ENCODE measurements at places on chromosomes 5 and 9.

GRCh38 chr5:164505791-164506190 is 1000.4 kb downstream of the MAT2B start:
- DNase-seq: no peak

DNA sequence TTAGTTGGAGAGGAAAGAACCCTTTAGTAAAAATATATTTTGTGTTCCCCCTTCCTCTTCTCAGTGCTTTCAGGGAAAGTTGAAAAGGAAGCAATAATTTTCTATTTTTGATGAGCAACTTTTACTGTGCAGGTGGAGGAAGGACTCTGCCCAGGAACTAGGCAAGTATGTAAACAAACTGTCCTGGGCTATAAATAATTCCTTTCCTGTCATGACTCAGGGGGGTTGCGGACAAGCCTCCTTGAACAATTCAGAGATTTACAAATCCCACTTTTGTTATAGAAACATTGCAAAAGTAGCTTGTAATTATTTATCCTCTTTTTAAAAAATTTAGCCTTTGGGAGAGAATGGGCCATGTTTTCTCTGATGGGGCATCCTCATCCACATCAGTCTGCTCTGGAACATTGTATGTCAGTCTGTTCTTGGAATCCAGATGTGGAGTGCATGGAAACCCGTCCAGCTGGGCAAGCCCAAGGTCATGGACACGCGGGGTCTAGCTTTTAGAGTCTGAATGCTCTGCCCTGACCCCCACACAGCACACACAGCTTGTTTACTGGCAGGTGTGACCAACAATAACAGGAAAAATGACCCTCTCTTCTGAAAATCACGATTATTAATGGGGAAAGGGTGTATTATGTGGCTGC is 127.6 kb downstream of the GADD45G start:
- DNase-seq: no peak

- no peak for DNase-seq
Measured at GRCh38 chr9:114947058-114947457, 16.7 kb upstream of the TNFSF8 start.

DNA sequence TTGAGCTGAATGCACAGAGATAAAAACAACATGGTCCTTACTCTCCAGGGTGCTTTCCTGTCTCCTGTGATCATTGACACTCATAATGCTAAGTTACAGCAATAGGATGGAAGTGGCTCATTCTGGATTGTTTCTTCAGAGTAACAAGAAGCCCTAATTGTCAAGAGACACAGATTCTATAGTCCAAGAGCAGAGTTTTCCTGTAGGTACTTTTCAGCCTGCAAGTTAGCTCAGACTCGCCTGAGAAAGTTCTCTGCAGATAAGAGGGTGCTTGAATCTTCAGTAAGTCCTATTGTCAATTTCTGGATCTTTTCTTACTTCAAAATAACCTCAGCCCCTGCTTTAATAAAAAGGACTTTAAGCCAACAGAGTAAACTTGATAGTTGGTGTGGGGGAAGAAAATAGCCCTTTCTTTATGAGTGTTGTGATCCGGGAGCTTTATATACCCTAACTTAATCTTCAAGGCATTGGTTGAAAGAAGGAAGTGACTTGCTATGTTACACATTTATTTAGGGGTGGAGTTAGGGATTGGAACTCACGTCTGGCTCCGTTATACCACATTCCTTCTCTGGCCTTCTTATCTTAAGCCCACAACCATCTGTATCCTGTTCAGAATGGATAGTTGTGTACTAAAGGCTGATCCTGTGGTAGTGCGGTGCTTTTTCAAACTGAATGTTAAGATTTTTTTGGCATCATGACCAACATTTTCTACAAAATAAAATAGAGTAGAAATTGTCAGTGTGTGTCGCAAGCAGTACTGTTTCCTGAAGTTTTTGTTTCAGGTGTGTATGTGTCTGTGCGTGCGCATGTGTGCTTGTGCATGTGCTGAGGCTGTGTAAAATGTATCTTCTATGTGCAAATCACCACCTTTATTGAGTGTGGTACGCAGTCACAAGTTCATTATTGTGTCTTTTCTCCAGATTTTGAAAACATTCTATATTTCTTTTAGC is 173.9 kb downstream of the WDR70 start:
- no peak for DNase-seq

DNA sequence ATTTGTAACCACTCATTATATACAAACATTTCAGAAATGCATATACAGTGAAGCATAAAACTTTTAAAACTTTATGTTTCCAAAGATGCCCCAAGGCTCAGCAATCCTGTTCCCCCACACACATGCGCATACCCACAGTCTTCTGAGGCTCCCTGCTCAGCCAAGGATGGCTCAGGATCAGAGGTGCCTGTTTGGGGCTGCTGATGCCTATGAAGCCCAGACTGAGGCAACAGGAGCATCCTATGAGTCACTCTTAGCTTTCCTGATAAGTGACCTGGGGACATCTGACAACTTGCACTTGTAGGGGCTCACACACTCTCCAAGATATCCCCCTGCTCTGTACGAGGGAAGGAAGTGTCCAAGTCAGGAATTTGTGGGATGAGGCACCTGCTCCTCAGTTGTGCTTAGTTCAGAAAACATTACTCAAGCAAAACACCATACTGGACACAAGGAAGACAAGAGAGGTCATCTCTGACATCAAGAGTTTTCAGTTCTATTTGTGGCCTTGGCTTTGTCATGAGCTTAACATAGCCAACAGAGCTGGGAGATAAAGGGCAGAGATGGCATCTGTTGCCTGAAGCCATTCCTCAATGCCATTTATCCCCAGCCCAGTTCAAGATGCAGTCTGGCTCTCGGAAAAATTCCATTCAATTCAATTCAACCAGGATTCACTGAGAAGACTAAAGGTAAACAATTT is 62.3 kb downstream of the NIPSNAP3B start:
- DNase-seq: no peak

GRCh38 chr5:66932457-66932856 is 264.1 kb downstream of the CD180 start:
- no peak for DNase-seq

- peak; percentile 32 for DNase-seq
Measured at GRCh38 chr9:104993291-104993963, 65.5 kb upstream of the ABCA1 start.

DNA sequence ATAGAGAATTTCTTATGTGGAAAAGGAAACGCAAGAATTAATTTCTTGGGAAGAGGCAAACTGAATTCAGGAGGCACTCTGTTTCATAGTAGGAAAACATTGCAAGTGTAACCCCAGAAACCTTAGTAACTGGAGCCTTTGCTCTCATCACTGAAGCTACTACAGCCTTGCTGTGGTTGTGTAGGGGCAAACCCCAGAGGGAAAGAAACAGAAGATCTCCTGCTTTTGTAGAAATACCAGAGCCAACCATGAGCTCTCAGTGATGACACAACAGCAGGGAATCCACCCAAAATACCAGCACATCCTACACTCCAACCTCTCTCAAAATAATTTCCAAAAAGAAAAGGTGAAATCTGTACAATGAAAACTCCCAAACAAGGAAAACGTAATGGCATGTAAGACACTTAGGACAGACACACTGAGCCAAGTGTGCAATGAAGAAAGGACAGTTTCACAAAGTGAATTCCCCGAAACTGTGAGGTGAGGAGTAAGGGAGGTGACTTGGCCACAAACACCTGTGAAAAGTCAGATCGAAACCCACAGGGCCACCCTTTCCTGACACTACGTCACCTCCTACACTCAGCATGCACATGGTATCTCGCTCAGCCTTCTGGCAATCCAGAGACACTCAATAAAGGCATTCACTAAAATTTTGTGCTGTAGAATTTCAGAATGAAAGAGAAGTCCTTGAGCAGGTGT is 8.5 kb upstream of the ACSL6 start:
- DNase-seq: no peak
